CD4-positive, alpha-beta T cell treated with Interleukin-17A for 1 hour (primary cell): ENCODE measurements at places on chromosomes 11 and 22.

- no peak for DNase-seq
Observed at GRCh38 chr11:117188620-117189081, 10.1 kb downstream of the SIDT2 start.

DNA sequence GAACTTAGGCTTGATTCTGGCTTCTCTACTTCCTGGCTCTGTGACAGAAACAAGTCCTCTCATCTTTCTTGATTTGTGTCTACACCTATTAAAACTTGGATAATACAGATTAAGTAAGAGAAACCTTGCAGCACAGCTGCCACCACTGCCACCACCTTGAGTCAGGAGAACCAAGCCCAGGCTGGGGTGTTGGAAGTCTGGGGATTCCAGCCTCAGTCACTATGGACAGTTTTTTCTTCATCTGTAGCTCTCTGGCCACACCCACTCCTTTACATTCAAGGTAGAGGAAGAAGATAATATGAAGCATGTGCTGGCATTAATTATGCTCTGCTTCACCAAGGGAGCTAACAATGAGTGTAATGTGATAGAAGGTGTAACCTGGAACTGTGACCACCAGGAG lies 75.7 kb downstream of the RELT start:
- no peak for DNase-seq

DNA sequence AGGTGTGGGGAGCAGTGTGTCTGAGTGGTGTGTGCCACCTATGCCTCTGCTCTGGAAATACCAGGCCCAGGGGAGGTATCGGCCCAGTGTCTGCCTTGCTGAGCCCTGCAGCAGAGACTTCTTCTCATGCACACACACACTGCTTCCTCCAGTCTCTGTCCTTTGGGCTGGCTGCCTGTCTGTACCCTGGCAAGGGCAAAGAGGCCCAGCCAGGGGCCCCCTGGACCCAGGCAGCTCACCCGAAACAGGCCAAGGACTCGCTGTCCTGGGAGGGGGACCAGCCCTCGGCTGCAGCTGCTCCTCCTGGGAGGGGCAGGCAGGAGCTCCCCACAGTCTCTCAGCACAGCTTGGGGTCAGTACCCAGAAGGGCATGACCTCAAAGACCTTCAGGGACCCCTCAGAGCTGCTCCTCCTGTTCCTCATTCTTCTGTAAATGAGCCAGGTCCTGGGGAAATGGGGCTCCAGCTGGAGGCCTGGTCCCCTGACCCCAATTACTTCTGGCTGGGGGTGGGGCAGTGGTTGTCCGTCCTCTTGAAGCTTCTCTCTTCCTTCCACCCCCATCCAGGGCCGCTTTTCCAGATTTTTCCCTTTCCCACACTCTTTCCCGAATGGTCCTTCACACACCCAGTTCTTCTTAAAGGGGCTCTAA lies 24.5 kb upstream of the ALX4 start:
- no peak for DNase-seq

DNA sequence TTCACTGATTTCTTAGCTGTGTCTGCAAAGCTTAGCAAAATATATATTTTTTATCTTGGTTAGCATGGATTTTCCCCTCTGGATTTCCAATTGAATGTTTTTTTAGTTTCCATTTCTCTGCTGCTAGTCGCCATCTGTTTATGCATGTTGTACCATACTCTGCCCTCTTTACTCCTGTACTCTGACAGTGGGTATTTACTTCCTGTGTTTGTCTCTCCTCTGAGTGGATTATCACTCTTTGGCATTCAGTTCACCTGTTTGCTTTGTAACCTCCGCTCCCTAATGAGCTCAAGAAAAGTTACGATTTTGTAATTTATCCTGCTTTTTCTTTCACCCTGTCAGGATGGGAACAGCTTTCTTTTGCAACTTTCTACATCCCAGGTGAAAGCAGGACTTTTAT lies 59.1 kb downstream of the PDHX start:
- DNase-seq = no peak

DNA sequence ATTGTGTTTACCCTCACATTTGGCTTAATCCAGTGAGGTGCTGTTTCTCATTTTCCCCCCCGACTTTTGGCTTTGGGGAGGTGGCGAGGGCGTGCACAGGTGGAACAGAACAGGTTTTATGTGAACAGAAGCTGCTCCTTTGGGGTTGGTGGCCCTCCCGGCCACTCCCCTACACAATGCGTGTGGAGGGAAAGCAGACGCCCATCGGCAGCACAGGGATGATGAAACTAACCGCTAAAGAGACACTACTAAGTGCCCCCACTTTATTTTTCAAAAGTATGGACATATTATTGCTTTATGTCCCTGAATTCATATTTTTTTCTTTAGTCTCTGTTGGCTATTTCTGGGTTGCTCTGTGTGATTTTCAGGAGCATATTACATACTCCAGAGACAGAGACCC lies 160.9 kb downstream of the ENTHD1 start:
- DNase-seq = no peak

GRCh38 chr11:6027501-6027900 lies 3.1 kb downstream of the OR56A1 start:
- no peak for DNase-seq

GRCh38 chr11:66337103-66337899 lies 1.1 kb upstream of the RIN1 start:
- no peak for DNase-seq

- DNase-seq = no peak
Observed at GRCh38 chr22:27554106-27554811, 247.3 kb downstream of the MN1 start.

- DNase-seq = no peak
Observed at GRCh38 chr11:36465449-36466163, 44.5 kb downstream of the TRAF6 start.

DNA sequence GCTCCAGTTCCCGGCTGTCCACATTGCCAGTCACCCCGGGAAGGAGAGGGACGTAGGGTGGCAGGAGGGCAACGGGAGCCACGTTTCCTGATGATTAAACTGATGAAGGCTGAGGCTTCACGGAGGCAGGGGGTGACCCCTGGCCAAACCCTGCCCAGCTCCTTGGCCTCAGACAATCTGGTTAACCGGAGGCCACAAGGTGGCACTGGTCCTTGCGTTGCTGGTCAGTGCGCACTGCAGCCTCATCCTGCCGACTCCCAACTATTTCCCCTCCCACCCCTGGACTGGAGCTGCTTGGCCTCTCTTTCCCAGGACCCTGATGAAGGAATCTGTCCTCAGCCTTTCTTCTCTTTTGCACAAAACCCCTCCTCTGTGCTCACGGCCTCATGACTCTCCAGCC lies 75.3 kb downstream of the PDE2A start:
- DNase-seq = no peak

GRCh38 chr11:96073536-96073935 lies 149.6 kb upstream of the MTMR2 start:
- DNase-seq = no peak

DNA sequence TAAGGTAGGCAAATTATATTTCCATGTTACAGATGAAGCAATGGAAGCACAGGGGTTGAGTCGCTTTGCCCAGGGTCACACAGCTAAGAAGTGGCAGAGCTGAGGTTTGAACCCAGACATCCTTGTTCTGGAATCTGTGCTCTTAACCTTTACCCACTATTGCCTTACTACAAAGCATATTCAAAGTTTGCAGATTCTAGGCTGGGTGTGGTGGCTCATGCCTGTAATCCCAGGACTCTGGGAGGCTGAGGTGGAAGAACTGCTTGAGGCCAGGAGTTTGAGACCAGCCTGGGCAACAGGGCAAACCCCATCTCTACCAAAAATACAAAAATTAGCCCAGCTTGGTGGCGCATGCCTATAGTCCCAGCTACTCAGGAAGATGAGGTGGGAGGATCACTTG lies 27.8 kb upstream of the TFIP11 start:
- DNase-seq = no peak

DNA sequence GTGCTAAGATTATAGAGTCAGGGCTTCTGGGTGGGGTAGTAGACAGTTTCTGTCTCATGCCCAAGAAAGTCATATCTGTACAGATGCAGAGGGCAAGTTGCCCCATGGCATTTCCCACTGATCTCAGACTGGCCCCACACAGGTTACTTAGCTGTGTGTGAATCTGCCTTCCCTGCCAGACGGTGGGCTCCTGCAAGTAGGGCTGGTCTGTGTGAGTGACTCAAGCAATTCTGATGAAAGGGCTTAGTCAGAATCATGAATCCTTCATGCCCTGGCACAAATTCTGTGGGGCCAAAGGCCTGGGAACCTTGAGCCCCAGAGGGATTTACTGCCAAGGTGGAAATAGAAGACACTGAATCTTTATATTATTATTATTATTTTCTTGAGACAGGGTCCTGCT lies 30.4 kb downstream of the USH1C start:
- no peak for DNase-seq

GRCh38 chr22:20249797-20250354 lies 18.2 kb downstream of the RTN4R start:
- no peak for DNase-seq

DNA sequence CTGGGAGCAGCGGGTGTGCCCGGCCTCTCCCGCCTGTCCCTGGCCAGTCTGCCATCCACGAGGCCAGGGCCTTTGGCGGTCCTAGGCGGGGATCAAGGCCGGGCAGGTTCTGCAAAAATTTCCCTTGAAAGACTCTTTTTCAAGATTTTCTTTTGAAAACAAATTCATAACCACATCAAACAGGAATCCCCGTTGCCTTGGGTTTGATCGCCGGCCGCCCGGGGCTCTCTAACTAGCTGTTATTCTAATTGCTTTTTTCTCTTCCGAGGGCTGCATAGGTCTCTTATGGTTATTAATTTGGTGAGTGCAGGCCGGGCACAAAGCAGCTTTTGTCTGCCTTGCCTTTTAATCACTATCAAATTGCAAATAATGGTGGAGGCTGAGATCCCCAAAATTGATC lies 42.0 kb downstream of the CDKN1C start:
- no peak for DNase-seq

- no peak for DNase-seq
Observed at GRCh38 chr11:38990139-38990538, 2392.1 kb upstream of the RAG2 start.

- peak; percentile 52 for DNase-seq
Observed at GRCh38 chr22:24758164-24758799, 16.2 kb downstream of the PIWIL3 start.

GRCh38 chr11:124583781-124584180 lies 14.0 kb downstream of the OR8A1 start:
- no peak for DNase-seq

DNA sequence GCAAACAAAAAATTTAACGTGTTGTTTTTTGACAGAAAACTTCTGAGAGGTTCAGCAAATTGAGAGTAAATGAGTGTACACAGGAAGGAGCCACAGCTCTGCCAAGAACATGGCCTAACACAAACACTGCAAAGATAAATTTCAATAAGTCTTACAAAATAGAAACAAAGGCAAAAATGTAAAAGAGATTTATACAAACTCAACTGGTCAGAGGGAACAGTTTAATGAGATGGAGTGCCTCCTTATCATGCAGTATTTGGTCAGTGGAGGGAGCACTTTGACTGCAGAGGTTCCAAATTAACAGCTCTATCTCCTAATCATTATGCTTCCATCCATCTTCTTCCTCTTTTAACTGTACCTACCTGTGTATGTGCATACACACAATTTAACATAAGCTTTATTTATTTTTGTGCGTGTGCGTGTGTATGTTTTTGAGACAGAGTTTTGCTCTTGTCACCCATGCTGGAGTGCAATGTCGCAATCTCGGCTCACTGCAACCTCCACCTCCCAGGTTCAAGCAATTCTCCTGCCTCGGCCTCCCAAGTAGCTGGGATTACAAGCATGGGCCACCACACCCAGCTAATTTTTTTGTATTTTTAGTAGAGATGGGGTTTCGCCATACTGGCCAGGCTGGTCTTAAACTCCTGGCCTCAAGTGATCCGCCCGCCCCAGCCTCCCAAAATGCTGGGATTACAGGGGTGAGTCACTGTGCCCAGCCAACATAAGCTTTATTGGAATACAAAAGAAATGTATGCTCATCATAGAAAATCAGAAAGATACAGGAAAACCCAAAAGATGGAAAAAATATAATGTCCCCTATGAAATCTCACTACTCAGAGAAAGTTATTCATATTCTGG lies 111.9 kb downstream of the MRTFA start:
- DNase-seq = peak; percentile 11

GRCh38 chr11:64726867-64727530 lies 4.0 kb upstream of the NRXN2 start:
- DNase-seq = no peak

- no peak for DNase-seq
Observed at GRCh38 chr22:20201837-20202392, 51.1 kb upstream of the CCDC188 start.

GRCh38 chr11:39674024-39674423 lies 1785.4 kb downstream of the LRRC4C start:
- DNase-seq = no peak

- DNase-seq = no peak
Observed at GRCh38 chr11:73942010-73942409, 8.8 kb upstream of the DNAJB13 start.

- no peak for DNase-seq
Observed at GRCh38 chr11:64484191-64485022, 106.6 kb upstream of the SLC22A12 start.

DNA sequence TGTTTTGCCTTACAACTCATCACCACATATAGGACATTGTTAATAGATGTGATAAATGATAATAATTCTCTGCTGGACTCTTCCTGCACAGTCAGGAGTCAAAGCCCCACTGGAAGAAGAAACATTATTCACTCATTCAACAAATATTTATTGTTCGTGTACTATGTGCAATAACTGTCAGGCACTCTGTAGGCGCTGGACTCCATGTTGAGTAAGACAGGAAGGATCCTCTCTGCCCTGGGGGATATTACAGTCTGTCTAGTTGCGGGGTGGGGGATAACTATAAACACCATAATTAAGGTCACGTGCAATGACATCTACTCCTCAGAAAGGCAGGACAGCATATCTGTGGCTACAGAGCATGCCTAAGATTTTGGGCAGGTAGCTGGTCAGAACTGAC lies 281.1 kb downstream of the FAT3 start:
- no peak for DNase-seq

DNA sequence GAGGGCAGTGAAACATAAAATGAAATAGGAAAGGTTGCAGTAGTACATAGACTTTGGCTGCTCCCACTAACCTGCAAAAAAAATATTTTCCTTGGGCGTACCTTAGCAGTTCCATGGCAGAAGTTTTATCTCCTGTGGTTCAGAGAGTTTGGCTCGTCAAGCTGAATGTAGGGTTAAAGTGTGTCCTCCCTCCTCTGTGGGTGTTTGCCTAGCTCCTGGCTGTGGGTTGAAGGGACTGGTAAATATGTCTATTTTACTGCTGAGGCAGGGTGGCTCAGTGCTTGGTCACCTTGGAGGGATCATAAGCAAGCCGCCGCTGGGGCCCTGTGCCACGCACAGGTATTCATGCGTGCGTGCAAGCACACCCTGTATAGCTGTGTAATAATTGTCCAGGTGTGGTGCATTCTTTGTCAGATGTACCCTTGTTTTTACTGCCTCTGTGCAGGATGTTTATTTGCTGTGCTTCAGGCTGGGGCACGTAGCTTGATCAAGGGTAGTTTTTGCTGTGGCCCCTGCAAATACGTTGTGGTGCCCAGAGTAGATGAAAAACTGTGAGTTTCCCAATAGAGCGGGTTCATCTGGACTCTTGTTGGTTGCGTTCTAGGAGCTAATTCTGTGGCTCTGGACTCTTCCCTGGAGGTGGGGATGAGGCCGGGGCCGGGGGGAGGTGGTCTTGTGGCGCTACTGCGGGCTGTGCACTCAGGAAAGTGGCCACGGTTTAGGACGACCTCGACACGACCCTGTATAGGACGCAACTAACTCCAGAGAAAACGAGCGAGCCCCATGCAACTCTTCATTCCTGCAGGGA lies 732 bp upstream of the SORL1 start:
- peak; percentile 36 for DNase-seq
